ENCODE measurements at places on chromosomes 11 and 22. TPM values are rescaled to one million over a fixed set of nuclear protein-coding genes. Genes with fewer than 3 reads are reported as not detected.
A peak's percentile ranks its signal among the peaks of the same experiment; 100 is the strongest.

The MMP26 gene
- not detected for total RNA-seq

DNA sequence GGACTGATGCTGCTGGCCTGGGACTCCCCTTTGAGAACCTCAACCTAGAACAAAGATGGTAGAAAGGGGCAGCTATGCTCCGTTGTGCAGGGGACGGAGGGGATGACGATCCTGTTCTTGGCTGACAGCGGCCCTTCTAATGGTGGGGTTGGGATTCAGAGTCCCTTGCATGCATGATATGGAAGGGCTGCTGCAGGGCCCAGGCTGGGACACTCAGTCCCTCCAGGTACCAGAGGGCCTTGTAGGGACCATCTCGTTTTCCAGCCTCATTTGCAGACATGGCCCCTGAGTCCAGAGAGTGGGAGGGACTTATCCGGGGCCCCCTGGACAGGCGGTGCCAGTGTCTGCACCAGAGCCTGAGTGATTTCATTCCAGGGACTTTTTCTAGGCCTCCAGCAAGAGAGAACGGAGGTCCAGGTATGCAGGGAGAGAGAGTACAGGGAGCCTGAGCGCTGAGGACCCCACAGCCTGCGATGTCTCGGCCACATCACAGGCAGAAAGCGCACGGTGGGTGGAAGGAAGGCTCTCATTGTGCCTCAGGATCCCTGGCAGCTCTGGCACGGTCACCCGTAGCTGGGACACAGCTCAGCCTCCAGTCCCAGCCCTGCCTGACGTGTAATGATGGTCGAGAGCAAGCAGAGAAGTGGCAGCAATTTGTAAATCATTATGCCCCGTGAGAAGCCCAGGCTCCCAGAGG, 860.8 kb downstream of the TBC1D22A start:
- no peak for DNase-seq

The IGSF9B gene
- total RNA-seq = not detected

- no peak for DNase-seq
Measured at GRCh38 chr11:28132548-28132947, 24.4 kb downstream of the METTL15 start.

GRCh38 chr11:128757886-128758612, 64.2 kb downstream of the FLI1 start:
- DNase-seq = no peak

GRCh38 chr22:45817745-45818423, 146.2 kb downstream of the ATXN10 start:
- DNase-seq = no peak

The GNAZ gene
- total RNA-seq = 20.1 TPM

The ZDHHC5 gene
- 79.5 TPM for total RNA-seq

DNA sequence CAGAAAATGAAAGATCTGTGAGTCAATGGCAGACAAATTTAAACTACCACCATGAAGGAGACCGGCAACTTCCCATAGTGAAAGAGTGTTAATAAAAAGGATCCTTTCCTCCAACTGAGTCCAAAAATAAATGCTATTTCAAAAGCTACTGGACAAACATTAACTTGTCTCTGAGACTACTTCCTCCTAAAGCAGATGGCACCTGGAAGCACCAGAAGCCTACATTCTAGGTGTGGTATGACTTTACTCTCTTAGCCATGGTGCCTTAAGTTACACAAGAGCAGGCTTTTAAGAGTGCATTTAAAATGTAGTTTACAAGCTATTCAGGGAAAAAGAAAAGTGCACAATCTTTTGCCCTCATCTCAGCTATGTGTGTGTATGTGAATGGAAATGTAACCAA, 2.5 kb downstream of the ARHGAP32 start:
- DNase-seq = no peak

- DNase-seq = no peak
Measured at GRCh38 chr22:38415561-38416321, 39.3 kb downstream of the KCNJ4 start.

DNA sequence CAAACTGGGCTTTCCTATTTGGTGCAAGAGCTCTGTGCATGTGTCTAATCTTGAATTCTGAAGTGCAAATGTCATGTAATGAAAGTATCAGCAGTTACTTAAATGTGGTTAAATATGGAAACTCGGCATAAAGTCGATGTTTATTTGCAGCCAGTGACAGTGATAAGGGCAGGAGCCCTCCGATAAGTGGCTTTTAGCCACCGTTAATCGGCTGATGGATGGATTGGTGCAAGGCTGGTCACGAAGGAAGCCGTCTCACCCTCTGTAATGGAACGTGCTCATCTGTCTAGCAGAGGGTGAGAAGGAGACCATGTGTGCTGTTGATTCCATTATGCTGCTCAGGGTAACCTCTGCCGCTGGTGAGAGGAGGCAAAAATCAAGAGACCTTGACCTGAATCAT, 121.8 kb upstream of the PAX6 start:
- DNase-seq = no peak

The BTG4 gene
- not detected for total RNA-seq

The OR2AG2 gene
- total RNA-seq = 0.28 TPM

DNA sequence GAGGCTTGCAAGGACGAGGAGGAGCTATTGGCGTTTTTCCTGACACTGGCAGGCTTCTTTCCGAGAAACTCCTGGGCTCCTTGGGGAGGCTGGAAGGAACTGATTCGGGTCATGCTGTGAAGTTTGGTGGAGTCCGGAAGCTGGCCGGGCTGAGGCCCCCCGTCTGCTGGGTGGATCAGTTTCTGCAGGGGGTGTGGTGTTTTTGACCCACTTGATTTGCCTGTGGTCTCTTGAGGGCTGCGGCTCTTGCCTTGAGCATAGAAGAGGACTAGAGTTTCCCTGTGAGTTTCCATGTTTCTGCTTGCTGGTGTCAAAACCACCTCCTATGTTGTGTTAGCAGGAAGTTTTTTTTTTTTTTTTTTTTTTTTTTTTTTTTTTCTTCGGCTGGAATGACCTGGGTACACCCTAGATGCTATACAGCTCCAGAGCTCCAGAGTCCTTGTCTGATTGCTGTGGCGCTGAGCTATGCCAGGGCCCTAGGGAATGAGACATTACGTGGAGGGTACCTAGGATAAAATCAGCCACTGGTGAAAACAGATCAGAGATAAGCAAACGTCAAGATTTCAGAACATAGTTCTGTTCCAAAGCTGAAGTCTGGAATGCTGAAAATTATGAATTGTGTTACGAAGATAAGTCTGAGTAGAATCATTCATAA, 728 bp downstream of the TBC1D22A start:
- DNase-seq = no peak

GRCh38 chr22:38570779-38571364, 889 bp upstream of the DMC1 start:
- peak; percentile 25 for DNase-seq

- DNase-seq = no peak
Measured at GRCh38 chr11:94757037-94757735, 11.0 kb upstream of the AMOTL1 start.

The ADAMTS8 gene
- not detected for total RNA-seq

DNA sequence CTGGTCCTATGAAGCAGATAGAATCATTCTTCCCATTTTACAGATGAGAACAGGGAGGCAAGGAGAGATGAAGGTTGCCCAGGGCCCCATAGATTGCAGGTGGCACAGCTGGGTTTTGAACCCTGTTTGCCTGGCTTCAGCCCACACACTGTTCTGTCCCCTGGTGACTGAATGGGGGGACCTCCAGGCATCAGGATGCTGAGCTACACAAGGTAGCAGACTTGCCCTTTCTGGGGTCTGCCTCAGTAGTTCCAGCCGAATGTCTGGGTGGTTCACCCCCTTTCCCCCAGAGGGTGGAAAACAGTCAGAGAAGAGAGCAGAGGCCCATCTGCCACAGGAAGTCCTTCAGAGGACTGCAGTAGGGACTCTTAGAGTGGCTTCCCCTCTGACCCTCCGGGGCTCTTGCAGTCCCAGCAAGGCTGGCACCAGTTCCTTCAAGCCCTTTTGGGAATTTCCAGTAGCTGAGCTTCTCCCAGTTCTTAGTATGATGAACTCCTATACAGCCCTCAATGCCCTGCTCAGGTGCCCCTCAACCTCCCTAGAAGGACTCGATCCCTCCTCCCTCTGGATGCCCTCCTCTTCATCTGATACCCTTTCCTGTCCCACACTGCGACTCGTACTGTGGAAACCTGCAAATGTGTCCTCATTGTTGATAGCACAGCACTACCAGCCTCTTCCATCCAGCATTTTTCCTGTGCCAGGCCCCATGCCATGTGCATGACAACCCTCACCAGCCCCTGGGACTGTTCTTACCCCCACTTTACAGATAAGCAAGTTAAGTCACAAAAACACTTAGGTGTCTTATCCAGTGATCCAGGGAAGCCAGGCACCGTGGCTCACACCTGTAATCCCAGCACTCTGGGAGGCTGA, 82.8 kb downstream of the IGLL1 start:
- DNase-seq = no peak

DNA sequence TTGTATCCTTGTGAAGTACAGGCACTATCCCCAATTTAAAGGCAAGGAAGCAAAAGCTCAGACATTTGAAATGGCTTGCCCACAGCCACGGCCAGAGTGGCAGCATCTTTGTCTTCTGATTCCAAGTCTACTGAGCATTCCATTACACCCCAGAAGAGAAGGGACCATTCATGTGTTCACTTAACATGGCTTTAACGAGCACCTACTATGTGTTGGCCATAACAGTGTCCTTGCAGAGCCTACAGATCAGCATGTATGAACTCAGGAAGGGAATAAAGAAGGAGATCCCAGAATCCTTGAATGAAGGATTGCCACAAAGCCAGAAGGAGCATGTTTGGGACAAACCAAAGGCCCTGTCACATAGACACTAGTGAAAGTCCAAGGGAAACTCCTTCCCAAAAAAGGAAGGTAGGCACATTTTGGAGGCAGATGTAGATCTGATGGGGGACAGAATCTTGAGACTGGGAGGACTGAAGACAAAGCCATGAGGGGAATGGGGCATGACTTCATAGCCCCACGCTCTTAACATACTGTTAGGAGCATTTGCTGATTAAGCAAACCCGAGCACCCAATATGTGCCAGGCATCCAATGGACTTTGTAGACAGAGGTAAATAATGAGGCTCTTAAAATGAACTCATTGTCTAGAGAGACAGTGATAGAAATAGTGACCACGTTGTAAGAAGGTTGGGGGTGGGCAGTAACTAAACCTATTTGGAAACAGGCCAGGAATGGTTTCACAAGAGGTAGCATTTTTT, 54.9 kb downstream of the P4HA3 start:
- no peak for DNase-seq

The RTN4R gene
- total RNA-seq = 0.74 TPM

GRCh38 chr22:29069463-29069862, 3.4 kb upstream of the KREMEN1 start:
- DNase-seq = no peak

The HBG1 gene
- total RNA-seq = not detected
